GM13977 (cell line): ENCODE measurements at places on chromosomes 1 and 21.

GRCh38 chr1:19923137-19923952 is at the start of gene PLA2G2E:
Gene PLA2G2E (minus strand): TSS chr1:19923617. CDS start chr1:19923559, 58 bp downstream.
- no peak for DNase-seq

DNA sequence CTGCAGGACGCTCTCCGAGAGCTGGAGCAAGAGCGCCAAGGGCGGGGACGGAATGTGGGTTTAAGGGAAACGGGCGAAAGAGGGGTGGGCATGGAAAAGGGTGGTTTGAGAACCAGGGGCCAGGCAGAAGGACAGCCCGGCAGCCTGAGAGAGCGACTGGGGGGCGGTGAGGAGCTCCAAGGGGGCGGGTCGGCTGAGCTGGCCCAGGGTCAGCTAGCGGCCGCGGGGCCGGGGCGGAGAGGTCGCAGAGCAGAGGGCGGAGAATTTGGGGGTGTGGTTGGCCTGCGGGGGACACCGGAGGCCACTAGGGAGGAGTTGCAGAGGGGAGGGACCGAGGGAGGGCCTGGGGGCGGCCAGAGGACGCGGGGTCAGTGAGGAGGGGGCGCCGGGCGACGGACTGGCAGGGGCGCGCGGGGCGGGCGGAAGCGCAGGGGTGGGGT is 54.7 kb downstream of the NDUFS5 start:
- peak; percentile 38 for DNase-seq

- DNase-seq, result peak; percentile 87
These were observed at the start of gene PATJ for GRCh38 chr1:61741711-61742619. Gene PATJ (plus strand): TSS chr1:61742480. CDS start chr1:61762893, 20,413 bp downstream.

DNA sequence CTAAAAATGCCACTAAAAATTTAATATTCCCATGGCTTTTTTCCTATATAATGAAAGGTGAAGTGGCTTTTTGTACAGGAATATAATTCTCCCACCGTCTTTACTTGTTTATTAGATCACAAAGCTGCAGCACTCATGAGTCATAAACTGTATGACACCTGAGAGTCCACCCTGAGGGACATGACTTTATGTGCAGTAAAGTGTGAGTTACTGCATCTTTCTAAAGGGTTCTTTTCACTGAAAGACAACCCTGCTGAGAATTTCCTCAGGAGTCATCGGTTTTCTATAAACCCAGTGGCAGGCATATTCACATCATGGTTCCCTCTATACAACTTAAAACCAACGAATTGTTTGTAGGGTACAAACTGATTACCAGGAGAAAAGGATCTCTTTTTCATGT is 77.4 kb downstream of the APP start:
- DNase-seq, result no peak

GRCh38 chr1:229349463-229350385 is 6.9 kb upstream of the CCSAP start:
- no peak for DNase-seq

- DNase-seq, result no peak
These were observed 20.4 kb downstream of the MRAP start for GRCh38 chr21:32319012-32319411.

DNA sequence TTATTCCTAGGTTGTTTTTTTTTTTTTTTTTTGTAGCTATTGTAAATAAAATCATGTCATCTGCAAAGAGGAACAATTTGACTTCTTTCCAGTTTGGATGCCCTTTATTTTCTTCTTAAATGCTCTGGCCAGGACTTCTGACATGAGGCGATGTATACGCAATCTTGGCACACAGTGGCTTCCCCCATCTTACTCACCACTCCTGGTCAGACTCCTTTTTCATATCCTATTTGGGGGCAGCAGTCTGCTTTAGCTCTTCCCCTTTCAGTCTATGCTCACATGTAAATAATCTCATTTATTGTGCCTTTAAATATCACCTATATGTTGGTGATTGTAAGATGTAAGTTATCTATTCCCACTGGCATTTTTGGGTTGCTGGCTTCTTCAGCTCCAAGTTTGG is 56.1 kb downstream of the SLAMF6 start:
- DNase-seq, result no peak

DNA sequence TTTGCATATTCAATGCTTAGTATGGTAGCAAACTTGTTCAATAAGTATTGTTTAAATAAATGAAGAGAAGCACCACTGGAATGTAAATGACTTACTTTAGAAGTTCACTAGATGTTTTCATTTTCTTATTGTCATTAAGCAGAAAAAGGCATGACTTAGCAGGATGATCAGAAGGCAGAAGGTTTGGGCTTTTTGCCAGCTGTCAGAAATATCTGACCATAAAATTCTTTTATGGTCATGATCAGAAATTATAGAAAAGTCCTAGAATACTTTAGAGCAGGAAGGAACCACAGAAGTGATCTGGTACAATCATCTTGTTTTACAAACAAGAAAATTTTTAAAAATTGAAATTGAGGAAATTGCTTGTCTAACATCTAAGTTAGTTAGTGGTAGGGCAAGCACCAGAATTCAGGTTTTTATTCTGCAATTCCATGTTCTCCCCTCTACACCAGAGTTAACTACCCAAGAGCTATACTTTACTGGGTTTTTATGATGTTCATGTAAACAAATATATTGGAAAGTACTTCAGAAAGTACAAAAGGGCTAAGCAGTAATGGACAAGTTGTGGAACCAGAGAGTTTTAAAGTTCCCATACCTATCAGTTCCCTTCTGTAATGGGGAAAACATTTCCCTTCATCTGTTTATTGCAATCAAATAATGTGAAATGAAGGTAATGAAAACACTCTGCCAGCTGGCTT is 10.1 kb downstream of the FMO5 start:
- DNase-seq, result no peak

- no peak for DNase-seq
These were observed 51.3 kb downstream of the NFASC start for GRCh38 chr1:204921855-204922516.

DNA sequence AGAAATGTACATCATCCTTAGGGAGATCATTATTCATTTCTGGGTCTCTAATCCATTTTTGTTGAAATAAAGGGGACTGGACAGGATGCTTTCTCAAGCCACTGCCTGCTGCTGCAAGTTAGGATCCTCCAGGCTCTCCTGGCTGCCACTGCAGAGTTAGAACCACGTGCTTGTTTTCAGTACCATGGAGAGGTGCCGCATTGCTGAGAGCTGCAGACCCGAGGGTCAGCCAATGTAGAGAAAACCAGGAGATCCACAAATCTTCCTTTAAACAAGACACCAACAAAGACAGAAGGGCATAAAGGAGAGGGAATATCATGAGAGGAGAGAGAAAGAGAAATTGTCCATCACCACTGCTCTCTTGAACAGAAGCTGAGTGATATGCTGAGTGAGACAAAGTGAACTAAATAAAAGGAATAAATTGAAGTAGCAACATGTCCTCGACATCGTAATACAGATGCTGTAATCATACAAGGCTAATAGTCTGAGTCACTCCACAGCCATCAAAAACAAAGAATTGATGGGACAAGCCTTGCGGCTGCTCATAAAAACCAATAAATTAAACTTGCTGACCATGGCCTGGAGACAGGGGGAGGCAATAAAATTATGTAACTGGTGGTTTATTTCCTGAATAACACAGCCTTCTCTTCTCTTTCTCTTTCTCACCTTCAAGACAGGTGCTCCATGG is 255.7 kb downstream of the OMA1 start:
- DNase-seq, result no peak

DNA sequence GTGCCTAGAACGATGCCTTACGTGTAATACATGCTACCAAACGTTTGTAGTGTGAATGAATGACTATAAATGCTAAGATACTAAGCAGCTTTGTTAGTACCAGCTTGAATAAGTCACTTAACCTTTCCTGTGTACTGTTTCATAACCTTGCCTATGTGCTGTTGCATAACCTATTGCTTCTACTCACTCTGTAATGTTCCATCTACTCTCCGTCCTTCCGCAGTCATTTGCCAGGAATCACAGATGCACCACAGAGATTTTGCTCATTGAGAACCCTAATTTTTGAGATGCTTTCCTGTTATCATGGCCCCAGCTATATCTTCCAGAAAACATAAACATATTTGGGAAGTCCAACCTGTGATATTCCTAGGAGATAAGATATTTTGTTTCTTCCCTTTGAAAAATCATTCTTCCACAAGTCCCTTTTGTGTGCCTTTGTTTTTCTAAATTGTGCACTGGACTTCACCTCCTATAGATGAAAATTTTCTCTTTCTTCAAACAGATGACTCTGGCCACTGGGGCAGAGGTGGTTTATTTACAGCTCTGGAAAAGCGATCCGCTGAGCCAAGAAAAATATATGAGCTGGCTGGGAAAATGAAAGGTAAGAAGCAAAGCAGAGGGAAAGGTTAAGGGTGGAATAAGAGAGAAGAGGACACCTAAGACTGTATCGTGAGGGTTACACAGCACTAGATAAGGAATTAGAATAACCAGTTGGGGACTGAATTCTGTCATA is 44.8 kb downstream of the CHD1L start:
- DNase-seq, result no peak

DNA sequence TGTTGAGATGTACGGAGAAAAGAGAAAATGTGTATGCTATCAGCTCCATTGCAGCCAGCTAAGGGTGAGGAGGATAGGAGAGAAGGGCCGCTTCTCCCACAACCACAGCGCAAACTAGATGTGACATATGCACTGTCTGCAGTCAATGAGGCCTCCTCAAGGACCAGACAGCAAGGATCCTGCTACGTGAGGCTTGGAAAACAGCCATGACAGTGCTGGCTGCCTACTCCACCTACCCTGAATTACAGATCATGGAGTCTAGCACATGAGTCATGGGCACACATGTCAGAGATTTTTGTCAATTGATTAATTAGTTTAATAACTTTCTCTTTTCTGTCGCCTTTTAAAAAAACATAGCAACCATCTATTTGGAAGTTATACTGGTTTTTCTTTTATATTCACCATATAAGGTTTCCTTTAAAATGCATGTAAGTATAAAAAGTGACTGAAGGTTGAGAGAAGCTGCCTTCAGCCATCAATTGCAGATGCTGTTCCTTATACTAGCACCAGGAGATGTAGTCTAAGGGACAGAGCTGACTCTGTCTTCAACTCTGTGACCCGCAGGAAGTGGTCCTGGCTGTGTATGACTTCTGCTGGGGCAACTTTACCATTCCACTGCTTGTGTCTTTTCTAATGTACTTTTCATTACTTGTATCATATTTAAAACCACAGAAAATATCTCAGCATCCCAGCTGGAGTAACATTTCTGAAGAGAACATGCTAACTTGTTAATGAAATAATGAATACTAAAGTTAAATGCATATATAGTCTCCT is 3.1 kb downstream of the VPS26C start:
- DNase-seq, result no peak

DNA sequence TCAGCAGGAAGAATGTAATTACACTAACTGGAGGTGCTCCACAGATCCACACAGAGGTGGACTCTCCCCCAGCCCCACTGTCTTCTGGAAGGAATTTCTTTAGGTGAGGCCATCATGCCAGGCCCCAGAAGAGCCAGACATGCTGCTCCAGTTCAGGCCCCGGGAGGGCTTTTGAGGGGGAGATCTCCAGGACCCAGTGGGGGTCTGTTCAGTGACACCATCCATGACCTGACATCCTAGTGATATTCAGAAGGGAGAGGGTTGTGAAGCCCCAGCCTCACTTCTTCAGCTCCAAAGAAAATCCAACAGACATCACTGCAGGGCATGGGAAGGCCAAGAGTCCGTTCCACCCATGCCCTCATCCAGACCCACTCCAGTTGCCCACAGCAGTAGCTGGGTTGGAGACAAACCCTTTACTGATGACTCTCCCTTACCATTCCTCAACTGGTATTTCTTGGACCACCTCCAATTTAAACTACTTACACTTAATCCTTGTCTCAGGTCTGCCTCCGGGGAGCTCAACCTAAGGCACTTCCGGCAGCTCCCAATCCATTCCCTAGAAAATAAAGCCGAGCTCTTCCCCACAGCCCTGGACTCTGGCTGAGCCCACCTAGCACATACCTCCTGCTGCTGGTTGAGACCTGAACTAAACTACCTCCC is 39.2 kb downstream of the CSMD2 start:
- DNase-seq, result no peak

DNA sequence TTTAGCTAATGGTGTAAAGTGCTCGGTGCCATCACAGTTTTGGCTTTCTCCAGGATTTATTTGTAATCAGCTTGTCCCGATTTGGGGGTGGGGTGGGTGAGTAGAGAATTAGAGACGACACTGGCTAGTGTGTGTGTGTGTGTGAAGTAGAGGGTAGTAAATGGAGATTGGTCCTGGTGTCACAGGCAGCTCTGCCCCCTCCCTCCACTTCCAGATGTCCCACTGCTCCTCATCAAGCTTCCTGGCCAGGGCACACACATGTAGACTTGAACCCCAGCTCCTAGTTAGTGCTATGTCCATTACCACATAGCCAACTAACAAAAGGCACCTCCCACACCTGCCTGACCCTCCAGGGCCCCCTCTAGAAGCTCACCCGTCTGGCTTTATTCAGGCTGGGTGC is 3.2 kb downstream of the TRNP1 start:
- DNase-seq, result no peak

- DNase-seq, result no peak
These were observed 15.2 kb downstream of the PTPRF start for GRCh38 chr1:43545695-43546387.

GRCh38 chr1:160621633-160622413 is 25.0 kb downstream of the SLAMF1 start:
- DNase-seq, result no peak

DNA sequence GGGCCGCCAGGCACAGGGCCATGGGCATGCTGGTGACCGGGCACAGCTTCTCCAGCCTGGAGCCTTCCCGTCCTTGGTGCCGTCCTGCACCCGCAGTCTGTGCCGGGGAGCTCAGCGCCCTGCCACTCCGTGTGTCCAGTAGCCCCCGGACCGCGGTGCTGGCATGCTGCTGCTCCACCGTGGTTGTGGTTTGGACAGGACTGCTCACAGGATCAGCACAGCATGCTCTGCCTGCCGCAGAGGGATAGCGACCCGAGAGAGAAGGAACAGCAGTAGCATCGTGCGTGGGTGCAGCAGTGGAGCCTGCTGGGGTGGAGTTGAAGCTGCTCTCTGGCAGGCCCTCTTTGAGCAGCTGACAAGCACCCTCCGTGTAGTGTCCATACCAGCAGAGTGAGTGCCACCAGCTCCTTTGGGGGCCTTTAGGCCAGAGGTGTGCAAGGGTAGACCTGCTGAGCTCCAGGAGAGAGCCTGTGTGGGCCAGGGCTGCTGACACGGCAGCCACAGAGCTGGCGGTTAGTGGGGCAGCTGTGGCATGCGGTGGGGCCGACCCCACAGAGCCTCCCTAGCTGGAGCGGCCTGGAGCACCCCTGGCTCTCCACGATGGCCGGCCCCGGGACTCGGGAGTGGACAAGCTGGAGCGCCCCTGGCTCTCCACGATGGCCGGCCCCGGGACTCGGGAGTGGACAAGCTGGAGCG is 6.4 kb upstream of the PCBP3 start:
- DNase-seq, result peak; percentile 18

GRCh38 chr1:30868833-30869435 is 39.6 kb downstream of the SDC3 start:
- peak; percentile 55 for DNase-seq

GRCh38 chr1:167776616-167777268 is 55.0 kb downstream of the MPZL1 start:
- no peak for DNase-seq

DNA sequence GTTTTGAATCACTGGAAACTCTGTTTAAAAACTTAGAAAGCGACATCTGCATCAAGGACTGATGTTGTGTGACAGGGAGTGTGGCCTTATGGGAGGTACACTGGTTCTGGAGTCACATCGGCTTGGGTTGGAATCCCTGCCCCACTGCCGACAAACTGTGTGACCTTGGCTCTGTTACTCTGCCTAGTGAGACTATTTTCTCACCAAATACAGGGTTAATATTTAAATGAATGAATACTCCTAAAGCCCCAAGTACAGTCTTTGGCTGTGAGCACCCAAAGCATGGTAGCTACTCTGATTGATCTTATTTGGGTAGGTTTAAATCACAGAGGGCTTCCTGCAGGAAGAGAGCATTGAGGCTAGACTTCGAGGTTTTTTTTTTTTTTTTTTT is 102.0 kb downstream of the ACTL8 start:
- DNase-seq, result no peak
